Stromal cell of bone marrow (primary cell): ENCODE measurements at places on chromosomes 5 and 9.

DNA sequence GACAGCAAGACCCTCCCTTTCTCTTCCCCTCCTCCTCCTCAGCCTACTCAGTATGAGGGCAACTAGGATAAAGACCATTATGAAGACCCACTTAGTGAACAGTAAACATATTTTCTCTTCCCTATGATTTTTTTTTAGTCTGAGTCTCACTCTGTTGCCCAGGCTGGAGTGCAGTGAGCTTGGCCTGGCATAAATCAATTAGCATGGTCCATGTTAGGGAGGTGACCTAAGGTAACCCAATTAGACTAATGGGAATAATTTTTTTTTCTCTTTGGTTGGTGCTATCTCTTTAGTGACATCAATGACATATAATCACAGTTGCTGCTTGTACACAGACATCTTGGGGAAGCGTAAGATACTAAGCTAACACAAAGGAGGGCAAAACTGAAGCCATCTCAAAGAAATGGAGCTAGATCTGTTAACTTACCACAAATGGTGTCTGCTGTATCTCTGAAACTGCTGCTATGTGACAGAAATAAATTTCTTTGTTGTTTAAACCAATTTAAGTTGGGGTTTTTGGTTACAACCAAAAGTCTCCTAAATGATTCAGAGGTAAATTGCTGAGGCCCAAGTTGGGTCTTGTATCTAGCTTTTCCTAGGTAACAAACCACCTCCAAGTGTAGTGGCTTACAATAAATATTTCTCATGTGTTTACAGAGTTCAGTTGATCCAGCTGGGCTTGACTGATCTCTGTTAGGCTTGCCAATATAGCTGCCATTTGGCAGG, 13.3 kb downstream of the PKD2L2 start:
- no peak for DNase-seq

DNA sequence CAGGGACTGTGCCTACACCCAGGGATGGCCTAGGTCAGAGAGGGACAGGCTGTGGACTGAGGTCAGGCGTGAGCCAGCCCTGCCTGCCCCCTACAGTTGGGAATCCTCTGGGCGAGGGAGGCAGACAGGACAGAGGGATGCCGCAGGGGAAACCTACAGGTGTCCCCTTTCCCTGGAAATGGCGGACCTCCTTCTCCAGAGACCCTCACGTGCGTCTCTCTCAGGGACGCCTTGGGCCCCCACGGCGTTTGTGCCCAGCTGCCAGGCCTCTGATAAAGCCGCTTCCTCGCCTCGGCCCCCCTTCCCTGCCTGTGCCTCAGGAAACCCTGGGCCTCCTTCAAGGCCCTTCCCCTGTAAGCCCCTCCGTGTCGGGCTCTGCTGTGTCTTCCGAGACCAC, 129.3 kb downstream of the RXRA start:
- no peak for DNase-seq

- no peak for DNase-seq
These were observed 13.1 kb upstream of the ZNF79 start for GRCh38 chr9:127411122-127411521.

DNA sequence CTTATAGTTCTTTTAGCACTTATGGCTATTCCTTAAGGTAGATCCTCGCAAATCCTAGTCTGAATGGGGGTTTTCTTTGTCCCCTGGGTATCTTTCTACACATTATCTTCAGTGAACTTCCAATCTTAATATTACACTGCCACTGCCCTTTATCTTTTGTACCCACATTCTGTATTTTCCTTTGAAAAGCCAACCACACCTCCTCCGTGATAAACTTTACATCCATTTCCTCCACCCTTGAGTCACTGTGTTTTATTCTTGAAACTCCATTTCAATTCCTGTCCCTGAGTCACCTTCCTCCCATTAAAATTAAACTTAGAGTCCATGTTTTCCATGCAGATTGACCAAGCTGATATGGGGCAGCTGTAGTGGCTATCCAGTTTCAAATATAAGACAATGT, 43.2 kb upstream of the RICTOR start:
- no peak for DNase-seq

DNA sequence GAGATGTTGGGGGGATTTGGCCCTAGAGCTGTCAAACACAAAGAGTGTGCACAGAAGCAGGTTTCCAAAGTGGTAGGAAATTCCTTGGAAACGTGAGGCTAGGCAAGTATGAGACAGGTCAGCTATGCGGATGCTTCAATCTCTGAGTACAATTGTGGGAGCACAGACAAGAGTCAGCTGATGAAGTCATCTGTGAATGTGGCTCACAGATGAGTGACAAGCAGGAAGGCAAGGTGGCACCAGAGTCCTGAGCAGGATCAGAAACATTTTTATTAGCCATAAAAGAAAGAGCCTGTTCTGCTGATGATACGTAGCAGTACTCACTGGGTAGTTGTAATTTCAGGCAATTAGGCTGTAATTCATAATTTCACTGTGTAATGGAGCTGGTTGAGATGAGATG, 117.0 kb downstream of the DCP2 start:
- DNase-seq: no peak

DNA sequence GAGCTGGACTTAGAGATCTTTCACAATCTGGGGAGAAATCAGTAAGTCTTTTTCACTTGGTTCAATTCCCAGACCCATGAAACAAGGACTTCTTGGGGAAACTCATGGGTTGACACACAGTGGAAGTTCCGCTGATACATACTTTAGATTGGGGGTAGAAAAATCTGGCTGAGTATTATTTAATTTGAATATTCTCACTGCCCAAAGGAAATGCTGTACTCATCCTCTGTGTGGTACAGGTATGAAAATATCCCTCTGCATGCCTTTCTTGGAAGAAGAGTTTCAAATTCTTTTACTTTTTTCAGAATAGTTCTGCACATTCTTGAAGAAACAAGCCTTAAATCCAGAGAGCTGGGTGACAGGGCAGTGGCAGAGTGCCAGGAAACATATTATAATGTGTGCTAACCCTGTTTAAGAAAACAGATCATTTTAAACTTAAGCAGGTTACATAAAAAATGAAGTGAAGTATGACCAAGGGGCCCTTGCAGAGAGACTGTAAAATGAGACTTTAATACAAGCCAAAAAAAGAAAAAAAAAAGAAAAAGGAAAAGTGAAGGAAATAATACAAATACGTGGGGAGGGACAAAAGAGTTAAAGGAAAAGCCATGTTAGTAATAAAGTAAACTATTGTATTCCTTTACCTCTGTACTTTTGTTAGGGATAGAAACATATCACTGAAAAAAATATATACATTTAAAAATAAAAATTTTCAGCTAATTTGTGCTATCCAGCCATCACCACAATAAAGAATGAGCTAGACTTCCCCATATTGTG, 173.4 kb upstream of the NR3C1 start:
- no peak for DNase-seq

- no peak for DNase-seq
These were observed 1013.3 kb downstream of the MAT2B start for GRCh38 chr5:164518741-164519080.

- DNase-seq: no peak
These were observed 40.3 kb downstream of the DNAJB5 start for GRCh38 chr9:35029852-35030251.

DNA sequence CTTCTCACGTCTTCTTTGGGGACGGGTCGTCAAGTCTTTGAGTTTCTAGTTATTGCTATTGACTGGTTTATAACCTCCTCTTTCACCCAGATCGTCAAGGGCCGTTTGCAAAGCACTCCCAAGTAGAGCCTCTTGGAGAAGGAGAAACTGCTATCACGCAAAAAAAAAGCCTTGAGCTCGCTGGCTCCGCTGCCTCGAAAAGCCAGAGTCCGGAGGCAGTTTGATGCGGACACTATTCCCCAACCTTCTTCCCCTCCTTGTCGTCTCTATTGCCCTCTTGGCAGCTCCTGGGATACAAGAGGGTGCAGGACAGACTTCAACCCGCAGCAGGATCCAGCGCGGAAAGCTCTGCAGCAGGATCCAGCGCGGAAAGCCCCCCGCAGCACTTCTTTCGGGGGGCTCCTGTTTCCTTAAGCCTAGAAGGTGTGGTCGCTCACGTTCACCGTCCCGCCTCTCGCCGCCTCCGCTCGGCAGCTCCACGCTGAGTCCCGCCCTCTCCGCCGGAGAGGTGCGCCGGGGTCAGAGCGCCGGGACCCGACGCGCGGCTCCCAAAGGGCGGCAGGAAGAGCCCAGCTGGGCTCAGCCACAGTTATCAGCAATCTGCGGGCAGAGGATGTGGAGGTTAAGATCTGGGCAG, at the start of gene PCDHAC1:
TSS of gene PCDHAC1 (plus strand) at position 494 of the 637 bp plus-strand sequence. CDS start 594 bp downstream, outside the sequence.
- DNase-seq: no peak

DNA sequence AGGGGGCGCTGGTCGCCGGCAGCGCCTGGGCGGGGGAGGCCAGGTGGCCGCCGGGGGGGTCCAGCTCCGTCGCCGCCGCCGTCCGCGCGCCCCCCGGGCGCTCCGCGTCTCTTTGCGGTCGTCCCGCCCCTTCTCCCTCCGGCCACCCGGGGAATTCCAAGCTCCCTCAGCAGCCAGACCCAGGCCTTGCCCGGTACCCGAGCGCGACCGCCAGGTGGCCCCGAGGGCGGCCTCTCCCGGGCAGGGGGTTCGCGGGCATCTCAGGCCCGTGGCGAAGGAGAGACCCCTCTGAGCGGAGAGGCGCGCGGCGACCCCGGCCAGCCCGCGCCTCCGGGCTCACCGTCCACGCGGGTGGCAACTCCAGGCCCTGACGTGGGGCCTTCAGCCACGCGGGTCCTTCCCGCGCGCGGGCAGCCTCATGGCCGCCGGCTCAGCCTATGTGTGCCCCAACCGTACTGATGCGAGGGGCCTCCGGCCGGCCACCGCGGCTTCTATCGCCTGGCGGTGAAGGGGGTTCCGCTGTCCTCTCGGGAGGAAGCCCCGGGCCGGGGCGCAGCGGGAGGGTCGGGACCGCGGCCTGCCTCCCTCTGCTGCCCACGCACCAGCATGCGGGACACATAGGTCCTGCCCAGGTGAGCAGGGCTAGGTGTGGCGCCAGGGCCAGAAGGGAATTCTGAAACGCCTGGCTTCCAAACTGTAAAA, 529 bp upstream of the NRARP start:
- no peak for DNase-seq

GRCh38 chr9:127904561-127905003, 5.2 kb upstream of the ST6GALNAC6 start:
- no peak for DNase-seq

DNA sequence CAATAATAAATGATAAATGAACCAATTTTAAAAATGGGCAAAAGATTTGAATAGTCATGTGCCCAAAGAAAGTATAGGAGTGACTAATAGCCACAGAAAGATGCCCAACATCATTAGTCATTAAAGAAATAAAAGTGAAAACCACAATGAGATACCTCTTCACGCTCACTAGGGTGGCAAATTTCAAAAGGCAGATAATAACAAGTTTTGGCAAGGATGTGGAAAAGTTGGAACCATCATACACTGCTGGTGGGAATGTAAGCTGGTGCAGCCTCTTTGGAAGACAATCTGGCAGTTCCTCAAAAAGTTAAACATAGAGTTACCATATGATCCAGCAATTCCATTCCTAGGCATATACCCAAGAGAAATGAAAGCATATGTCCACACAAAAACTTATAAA, 1819.8 kb downstream of the MAT2B start:
- DNase-seq: no peak

DNA sequence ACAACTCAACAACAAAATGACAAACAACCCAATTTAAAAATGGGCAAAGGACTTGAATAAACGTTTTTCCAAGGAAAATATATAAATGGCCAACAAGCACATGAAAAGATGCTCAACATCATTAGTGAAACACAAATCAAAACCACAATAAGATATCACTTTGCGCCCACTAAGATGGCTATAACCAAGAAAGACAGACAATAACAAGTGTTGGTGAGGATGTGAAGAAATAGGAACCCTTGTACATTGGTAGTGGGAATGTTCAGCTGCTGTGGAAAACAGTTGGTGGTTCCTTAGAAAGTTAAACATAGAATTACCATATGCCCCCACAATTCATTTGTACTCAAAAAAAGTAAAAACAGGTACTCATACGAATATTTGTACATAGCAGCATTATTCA, 39.2 kb upstream of the WDR41 start:
- no peak for DNase-seq
